ENCODE measurements at places on chromosomes 11 and 22.

- no peak for DNase-seq
Measured at GRCh38 chr11:1553808-1554594, 18.1 kb downstream of the DUSP8 start.

DNA sequence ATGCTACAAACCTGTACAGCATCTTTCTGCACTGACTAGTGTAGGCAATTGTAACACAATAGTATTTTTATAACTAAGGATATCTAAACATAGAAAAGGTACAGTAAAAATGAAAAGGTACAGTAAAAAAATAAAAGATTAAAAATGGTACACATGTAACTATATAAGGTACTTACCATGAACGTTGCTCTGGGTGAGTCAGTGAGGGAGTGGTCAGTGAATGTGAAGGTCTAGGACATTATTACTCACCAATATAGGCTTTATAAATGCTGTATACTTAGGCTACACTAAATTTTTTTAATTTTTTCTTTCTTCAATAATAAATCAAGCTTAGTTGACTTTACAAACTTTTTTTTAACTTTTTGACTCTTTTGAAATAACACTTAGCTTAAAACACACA is 59.9 kb downstream of the EIF3M start:
- no peak for DNase-seq

DNA sequence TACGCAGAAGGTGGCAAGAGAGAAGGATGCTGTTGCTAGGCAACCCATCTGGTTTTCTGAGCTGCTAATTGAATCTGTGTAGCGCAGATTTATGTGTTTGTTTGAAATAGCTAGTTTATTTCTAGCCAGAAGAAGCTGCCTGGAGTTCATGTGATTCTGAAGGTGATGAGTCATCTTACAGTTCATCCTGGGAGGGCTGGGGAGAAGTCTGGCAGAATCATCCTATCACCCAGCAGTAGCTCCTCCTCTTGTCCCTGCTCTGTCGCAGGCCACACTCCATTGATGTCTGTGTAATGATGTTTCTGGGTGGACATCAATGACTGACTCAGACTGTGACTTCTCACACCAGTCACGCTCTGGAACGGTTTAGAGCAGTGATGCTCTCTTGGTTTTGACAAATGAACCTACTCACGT is 4.8 kb upstream of the FBXO7 start:
- DNase-seq: no peak

GRCh38 chr11:65148657-65149056 is 14.3 kb upstream of the SYVN1 start:
- no peak for DNase-seq

DNA sequence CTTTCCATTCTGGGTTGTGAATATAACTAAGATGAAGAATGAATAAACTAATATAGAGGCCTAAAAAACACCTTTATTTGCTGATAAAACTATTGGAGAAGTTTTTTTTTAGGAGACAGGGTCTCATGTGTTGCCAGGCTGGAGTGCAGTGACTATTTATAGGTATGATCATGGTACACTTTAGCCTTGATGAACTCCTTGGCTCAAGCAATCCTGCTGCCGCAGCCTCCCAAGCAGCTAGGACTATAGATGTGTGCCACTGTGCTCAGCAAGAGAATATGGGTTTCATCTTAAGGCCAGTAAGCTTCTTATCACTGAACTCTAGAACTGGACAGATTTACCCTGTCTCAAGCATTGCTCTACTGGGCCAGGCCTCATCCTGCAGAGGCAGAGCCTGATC is 26.6 kb downstream of the CCDC90B start:
- DNase-seq: no peak

DNA sequence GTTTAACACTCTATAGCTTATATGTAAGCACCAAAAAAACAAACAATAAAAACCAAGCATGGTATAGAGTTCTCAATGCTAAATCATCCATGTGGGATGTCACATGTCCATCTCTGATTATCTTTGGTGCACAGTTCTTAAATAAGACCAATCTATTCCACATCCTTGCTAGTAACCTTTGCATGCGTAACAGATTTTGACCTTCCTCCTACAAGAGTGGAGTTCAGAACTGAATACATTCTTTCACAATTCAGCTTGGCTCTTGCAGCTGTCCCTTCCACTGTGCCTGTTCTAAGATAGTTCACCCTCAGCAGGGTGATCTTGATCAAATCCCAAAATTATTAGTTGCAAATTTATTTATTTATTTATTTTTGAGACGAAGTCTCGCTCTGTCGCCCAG is 21.1 kb downstream of the PRR14L start:
- DNase-seq: no peak

- DNase-seq: no peak
Measured at GRCh38 chr22:22384668-22385244, 123.8 kb downstream of the ZNF280B start.

GRCh38 chr11:10522921-10523320 is 18.1 kb downstream of the RNF141 start:
- no peak for DNase-seq

DNA sequence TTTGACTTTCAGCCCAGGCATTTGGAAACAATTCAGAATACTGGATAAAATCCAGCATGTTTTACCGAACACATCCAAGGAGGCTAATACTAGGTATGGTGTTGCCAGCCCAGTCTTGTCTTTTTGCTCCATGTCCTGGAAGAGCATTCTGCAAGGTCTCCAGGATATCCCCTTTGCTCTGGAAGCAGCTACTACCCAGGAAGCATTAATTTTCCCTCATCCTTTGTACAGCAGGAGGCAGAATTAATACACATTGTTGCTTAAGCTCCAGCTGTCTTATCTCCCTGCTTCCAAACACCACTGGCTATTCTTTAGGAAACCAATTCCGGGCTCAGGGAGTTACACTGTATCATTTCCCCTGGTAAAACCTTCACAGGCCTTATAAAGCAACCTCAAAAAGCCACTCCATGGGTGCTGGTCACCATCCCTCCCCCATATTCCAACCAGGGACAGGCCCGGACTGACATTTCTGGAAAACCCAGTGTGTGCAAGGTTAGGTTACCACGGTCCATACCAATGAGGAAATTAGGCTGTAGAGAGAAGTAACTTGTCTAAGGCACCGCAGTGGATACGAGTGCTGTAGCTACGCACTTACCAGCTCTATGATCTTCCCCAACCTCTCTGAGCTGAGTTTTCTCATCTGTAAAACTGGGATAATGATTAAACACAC is 1.5 kb upstream of the UBASH3B start:
- DNase-seq: no peak
